Stimulated activated CD8-positive, alpha-beta memory T cell treated with anti-CD3 and anti-CD28 coated beads, Interleukin-4, amount 100 ng/mL, for 1 hour (primary cell): ENCODE measurements at places on chromosomes 1 and 21.

DNA sequence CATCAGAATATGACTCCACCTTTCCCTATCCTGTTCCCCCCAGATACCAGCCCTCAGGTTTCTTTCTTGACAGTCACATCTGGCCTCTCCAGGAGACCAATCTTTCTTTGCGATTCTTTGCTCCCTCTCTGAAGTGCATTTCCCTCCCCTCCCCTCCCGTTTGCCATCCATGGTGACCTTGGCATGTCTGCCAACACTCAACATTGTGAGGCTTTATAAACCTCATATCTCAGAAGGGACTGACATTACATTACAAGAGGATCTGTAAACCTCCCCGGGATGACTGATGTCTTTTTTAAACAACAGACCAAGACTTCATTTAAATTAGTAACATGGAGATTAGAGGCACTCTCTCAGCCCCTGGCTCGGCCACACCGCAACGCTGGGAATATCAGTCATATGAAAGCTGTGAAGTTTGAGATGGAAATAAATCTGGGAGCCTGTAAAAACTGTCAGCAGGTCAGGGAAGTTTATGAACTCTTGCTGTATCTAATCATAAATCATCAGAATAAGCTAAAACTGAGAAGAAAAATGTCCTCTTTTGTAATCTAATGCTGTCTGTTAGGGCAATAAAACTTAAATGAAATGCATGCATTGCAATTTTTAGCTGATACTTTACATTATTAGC lies 401.7 kb upstream of the PROX1 start:
- DNase-seq, result no peak

GRCh38 chr21:44653656-44654575 lies 543 bp downstream of the KRTAP12-4 start:
- no peak for DNase-seq

GRCh38 chr1:42756956-42757891 lies 9.6 kb downstream of the P3H1 start:
- no peak for DNase-seq

GRCh38 chr1:90730243-90731022 lies 13.3 kb upstream of the BARHL2 start:
- DNase-seq, result no peak

- DNase-seq, result no peak
Measured at GRCh38 chr1:245090491-245091090, 64.2 kb upstream of the KIF26B start.

DNA sequence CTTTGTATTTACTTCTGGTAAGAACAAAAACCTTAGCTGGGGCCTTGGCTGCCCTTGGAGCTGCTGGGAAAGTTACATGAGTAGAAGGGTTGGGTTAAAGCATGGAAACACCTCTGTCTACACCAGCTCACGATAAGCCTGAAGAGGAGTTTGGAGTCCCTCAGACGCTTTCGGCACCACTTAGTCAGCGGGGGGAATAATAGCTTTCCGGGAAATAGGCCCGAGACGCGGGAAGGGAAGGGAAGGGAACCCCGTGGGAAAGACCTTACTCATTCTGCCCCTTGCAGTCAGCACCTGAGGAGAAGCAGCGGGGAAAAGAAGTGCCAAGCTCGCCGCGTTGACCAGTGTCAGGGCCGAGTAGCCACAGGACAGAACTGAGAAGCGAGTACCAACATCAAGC lies 66.4 kb upstream of the PDE9A start:
- no peak for DNase-seq

- no peak for DNase-seq
Measured at GRCh38 chr1:222786121-222786520, 28.7 kb upstream of the DISP1 start.

DNA sequence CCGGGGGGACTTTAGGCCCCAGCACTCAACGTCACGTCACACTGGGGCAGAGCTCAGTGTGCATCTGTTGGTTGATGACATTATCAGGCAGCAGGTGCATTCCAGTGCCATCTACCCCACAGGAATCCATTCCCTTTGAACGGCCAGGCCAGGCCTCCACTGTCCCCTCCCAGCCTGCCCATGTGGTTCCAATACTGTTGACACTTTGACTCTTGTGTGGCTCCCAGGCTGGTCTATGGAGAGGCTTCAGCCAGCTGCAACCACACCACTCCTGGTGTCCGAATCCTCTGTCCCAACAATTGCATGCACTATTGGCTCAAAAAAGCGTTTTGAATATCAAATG lies 92.0 kb upstream of the SIM2 start:
- DNase-seq, result no peak

DNA sequence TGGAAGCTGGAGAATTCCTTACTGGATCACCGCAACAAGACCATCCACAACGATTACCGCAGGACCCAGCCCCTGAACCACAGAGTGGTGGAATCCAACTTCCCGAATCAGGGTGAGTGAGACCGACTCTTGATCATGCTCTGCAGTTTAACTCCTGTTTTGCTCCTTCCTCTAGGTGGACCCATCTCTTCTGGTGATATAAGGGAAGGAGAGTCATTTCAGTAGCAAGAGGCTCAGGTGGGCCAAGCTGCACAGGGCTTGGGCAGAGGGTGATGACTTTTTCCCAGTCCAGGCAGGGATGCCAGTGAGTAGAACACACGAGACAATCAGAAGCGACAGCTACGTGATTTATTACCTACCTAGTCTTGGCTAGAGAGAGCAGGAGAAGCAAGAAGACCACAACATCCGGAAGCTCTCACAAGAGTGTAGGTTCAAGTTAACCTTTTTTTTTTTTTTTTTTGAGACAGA lies 25.2 kb downstream of the CA6 start:
- no peak for DNase-seq

DNA sequence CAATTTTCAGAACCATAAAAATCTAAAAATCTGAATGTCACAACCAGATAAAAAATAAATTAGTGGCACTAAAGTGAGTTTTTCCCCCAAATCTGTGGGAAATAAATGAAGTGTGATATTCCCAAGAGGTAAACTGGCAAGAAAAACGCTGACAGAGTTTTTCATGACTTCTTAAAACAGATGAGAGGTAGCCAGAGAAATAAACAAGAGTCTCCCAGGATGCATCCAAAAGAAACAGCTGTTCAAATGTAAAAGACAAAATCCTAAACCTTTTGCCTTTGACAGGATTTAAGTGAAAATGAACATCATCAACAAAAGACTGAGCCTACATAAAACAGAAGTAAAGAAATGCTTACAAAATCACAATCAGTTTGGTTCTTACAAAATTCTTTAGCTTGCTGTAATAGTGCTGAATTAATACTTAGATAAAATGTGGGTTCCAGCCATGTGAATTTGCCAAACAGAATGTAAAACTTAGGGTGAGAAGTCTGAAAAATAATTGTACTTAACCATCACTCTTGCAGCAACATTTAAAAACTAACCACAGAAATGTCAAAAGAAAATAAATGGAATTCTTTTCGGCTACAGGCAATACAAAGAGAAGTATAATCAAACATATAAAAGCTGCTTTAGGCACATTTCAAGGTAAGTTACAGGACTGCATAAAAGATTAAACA lies 133.6 kb downstream of the EIF4G3 start:
- DNase-seq, result no peak

DNA sequence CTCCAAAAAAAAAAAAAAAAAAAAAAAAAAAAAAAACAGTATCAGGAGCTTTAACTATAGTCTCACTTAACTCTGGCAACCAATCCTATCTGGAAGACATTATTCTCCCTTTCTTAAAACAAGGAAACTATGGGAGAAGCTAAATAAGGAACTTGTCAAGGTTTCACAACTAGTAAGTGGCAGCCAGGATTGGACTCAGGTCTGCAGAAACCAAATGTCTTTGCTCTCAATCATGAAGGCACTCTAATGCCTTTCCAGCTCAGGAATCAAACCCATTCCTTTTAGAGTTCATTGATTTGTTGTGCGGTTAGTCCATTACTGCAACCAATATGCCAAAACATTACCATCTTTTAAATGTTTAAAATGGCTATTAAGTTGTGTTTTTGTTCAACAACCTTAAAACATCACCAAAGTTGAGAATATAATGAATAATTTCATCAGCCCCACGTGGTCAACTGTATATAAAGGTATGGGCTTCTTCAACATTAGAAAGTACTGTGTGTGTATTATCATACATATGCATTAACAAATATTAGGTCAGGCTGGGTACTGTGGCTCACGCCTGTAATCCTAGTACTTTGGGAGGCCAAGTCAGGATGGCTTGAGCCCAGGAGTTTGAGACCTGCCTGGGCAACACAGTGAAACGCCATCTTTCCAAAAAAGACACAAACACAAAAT lies 1.5 kb downstream of the EPRS1 start:
- DNase-seq, result no peak

DNA sequence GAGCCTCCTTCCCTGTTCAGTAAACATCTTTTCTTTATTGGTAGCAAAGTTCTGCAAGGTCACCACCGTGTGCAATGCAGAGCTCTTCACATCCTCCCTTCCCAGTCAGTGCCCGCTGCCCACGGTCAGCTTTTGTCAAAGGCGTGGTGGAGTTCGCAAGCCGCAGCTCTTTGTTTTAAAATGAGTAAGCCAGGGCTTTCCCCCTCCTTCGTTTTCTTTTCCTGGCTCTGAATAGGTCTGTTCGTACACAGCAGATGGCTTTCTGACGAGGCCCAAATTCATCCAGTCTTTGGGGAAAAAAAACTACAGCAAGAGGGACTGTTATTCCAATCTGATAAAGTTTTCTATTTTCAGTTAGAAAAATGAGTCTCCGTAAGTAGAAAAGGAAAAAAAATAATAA lies 153.2 kb downstream of the LRIG2 start:
- DNase-seq, result no peak

DNA sequence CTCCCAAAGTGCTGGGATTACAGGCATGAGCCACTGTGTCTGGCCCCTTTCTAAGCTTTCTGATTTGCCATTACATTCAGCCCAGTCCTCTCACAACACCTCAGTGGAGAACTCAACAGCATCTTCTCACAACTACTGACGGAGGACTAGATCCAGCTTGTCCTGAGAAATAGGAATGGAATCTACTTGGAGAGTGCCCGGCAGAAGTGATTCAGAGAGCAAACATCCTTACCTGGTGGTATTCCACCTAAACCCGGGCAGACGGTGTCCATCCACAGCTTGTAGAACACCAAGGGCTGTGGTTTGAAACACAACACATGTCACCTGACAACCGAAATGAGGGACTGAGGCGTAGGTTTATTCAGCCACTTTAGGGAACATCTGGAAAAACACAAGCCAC lies 28.8 kb upstream of the CCSAP start:
- no peak for DNase-seq

DNA sequence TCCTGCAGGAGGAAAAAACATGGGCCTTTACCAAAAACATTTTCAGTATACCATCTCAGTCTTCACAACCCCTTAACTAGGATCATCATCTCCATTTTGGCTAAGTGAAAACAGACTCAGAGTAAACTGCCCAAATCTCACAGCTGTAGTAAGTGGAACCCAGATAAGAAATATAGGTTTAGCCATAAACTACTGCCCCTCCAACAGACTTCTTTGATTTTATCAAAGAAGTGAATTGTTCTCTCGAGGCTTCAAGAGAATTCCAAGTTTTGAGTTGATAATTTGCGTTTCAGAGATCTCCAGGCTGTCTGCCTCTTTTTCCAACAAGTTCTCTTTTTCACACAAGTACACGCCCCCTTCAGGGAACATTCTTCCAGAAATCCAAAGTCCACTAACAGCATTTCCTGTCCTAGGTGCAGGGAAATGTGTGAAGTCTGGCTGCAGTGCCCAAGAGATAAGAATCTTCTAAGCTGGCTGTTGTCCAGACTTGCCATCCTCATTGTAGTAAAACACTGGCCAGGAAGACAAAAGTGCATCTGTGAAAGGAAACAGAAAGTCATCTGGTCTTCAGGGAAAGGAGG lies 30.8 kb downstream of the RNF19B start:
- DNase-seq, result no peak
